Heart left ventricle (tissue), 16 donors: ENCODE measurements at places on chromosomes 2 and 18. TPM values are rescaled to one million over a fixed set of nuclear protein-coding genes. Genes with fewer than 3 reads are reported as not detected.

The INHBB gene
- 6.6 TPM for total RNA-seq

The TGFA gene
- 1.0 TPM for total RNA-seq

- DNase-seq: no peak
Observed at GRCh38 chr2:55903727-55904126, 19.9 kb downstream of the EFEMP1 start.

The SERPINB12 gene
- total RNA-seq: not detected

- no peak for DNase-seq
Observed at GRCh38 chr2:127498386-127498785, 27.9 kb downstream of the IWS1 start.

- DNase-seq: no peak
Observed at GRCh38 chr2:35347561-35347960, 1008.0 kb upstream of the CRIM1 start.

- no peak for DNase-seq
Observed at GRCh38 chr2:64812285-64812684, 158.6 kb upstream of the SERTAD2 start.
